Articular chondrocyte of knee joint (primary cell): ENCODE measurements at places on chromosomes 12 and 14. TPM values are rescaled to one million over a fixed set of nuclear protein-coding genes. Genes with fewer than 3 reads are reported as not detected.

C12orf50 gene
- total RNA-seq, result not detected in 2 replicates

HAL gene
- total RNA-seq, result under 0.01 and 0.11 TPM in 2 replicates

TAS2R46 gene
- 6.0 and 7.1 TPM in 2 replicates for total RNA-seq

ARHGEF40 gene
- total RNA-seq, result 30.7 and 41.3 TPM in 2 replicates

KRT79 gene
- not detected in 2 replicates for total RNA-seq

GUCY2C gene
- 0.11 TPM in 1 of 2 replicates, not detected in the other for total RNA-seq

SLC25A47 gene
- total RNA-seq, result not detected in 2 replicates

OR6C3 gene
- total RNA-seq, result not detected in 2 replicates

SDS gene
- not detected in 2 replicates for total RNA-seq

OAS2 gene
- 7.8 and 8.4 TPM in 2 replicates for total RNA-seq

PSME2 gene
- total RNA-seq, result 73.3 and 80.2 TPM in 2 replicates

NGDN gene
- total RNA-seq, result 37.7 and 49.9 TPM in 2 replicates
